ENCODE measurements at places on chromosomes 4 and X.

DNA sequence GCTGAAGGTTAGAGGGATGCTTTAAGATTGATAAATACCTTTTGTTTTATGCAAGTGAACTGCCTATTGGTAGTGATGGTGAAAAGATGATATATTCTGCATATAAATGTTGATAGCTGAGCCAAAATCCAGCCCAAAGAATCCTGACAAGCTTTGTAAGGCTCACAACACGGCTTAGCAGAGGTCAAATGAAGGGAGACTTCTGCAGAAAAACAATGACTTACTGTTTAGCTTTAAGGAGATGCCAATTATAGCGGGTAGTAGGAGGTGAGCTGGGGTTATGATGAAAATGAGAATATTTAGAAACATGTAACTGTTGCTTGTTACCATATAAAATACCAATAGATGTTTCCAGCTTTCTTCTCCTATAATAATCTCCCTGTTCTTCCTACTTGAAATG, 97.1 kb downstream of the AFF1 start:
- peak; percentile 28 for DNase-seq

- peak; percentile 92 for DNase-seq
Measured at GRCh38 chr4:153541456-153542096, 75.4 kb downstream of the TMEM131L start.

- DNase-seq = no peak
Measured at GRCh38 chr4:33802578-33802977, 2441.7 kb downstream of the ARAP2 start.

DNA sequence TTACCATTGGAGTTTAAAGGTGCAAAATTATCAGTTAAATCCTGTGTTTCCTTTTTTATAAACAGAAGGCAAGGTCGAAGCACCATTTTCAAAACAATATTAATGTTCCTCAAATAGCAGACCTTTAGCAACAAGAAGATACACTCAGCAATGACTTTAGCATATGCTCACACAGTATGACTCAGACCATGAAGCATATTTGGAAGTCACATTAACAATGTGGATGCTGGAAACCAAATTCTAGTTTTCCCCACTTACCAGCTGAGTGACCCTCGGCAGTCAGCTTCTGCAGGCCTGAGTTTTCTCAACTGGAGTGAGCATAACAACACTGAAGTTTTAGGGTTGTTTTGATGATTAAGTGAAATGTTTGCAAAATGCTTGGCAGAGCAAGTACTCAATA, 130.5 kb downstream of the ANK2 start:
- DNase-seq = peak; percentile 80

DNA sequence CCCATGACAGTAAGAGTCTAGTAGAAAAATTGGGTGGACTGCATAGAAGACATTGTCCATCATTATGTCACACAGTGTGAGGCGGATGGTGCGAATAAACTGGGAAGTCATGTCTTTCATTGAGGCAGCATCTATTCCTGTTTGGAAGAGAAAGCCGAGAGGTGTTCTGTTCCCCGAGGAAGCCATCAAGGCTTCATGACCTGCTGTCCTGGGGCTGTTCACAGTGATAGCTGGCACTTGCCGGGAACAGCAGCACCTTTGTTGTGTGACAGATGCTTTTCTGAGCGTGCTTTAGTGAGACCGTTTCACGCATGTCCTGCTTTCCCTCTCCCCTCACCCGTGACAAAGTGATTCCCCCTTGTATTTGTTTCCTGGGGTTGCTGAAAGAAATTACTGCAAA, 20.3 kb downstream of the RGS12 start:
- no peak for DNase-seq

- DNase-seq = no peak
Measured at GRCh38 chr4:163967263-163967662, 472.8 kb downstream of the TMA16 start.

GRCh38 chr4:94345266-94345665, 2.6 kb upstream of the HPGDS start:
- no peak for DNase-seq

DNA sequence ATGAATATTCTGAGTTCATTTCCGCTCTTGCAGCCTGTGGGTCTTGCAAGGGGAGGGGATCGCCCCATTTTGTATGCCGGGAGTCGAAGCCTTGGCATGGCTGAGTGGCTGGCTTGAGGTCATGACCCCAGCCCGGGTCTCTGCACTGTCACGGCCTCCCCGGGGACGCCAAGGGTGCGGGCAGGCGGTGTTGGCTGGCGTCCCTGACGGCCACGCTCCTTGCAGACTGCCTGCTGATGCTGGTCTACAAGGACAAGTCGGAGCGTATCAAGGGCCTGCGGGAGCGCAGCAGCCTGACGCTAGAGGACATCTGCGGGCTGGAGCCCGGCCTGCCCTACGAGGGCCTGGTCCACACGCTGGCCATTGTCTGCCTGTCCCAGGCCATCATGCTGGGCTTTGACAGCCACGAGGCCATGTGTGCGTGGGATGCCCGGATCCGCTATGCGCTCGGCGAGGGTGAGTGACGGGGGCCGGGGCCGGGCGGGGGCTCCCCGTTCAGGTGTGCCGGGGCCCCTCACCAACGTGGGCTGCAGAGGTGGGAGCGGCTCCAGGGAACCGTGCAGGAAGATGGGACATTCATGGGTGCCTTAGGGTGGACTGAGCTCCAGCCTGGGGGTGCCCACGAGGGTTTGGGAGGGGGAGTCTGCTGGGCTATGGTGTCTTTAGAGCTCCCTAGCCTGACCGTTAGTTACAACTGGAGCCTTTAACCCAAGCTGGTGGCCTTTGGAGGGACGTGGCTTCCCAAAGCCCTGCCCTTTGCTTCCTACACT, 10.3 kb downstream of the DOK7 start:
- no peak for DNase-seq

DNA sequence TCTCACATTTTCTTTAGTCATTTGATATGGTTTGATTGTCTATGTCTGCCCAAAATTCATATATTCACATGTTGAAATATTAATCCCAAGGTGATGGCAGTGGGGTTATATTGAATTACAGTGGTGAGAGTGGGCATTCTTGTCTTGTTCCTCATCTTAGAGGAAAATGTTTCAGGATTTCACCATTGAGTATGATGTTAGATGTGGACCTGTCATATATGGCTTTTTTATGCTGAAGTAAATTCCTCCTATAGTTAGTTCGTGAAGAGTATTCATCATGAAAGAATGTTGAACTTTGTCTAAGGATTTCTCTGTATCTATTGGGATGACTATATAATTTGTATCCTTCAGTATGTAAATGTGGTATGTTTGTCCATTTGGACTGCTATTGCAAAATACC, 512.3 kb upstream of the EPHA5 start:
- no peak for DNase-seq

- DNase-seq = peak; percentile 78
Measured at GRCh38 chr4:173014113-173014558, 154.5 kb upstream of the GALNT7 start.

DNA sequence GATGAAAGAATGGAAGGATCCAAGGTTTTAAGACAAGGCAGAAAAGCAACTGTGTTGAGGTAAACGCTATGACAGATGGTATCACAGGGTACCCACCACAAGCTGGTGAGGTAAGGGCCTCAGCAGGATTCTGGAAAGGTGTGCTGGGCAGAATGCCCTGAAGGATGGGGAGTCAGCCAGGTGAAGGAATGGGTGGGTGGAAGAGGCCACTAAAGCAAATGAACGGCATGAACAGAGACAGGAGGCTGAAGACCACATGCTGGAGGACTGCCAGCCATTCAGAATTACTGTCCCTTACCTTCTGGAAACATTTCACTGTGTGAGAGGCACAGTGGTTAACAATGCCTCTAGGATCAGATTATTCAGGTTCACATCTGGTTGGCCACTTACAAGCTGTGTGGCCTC, 23.6 kb downstream of the GPRIN3 start:
- DNase-seq = no peak

GRCh38 chr4:4754641-4755040, 104.8 kb upstream of the MSX1 start:
- DNase-seq = no peak

GRCh38 chrX:150772150-150772970, 79.2 kb downstream of the MTMR1 start:
- peak; percentile 73 for DNase-seq

Data from GM23248 (cell line).